ENCODE measurements at places on chromosomes 12 and 14.

DNA sequence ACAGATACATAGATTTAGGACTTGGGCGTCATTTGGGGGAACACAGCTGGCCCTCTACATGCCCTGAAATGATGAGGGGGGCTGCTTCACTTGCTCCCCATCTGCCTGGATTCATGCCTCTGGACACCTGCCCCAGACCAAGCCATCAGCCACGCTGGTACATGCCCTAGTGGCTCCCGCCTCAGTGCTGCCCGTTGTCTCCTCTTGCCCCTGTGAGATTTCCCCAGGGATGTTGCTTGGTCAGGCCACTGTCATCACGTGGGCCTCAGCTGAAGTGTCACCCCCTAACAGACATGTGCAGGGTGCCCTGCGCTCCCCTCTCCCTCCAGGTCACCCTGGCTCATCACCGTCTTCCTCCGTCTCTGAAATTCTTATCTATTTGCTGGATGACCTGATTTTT, 157.5 kb downstream of the PIWIL1 start:
- no peak for DNase-seq

DNA sequence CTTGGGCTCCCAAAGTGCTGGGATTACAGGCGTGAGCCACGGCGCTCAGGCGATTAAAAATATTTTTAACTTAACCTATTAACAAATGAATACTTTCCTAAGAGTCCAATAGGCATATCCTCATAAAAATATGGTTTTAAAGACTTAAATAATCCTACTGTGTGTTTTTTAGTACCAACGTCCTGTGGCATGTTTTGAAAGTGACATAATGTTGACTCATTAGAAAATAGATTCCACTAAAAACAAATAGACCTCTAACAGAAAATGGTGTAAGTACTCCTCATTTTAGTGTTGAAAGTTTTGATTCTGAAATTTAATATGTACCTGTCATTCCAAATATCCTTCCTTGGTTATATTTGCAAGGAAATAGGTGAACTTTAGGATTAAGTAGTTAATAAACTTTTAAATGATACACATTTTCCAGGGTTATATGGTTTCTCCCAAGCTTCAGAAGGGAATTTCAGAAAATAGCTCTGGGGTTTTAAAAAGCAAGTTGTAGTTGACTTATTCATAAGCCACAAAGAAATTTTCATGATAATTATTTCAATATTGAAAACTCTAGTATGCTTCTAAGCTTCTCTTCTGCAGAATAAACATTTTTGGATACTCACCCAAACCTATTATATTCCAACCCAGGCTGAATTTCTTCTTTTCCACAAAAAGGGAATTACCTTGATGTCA, 12.1 kb upstream of the LUM start:
- no peak for DNase-seq

- DNase-seq, result no peak
Observed at GRCh38 chr12:28059220-28059619, 86.7 kb upstream of the PTHLH start.

DNA sequence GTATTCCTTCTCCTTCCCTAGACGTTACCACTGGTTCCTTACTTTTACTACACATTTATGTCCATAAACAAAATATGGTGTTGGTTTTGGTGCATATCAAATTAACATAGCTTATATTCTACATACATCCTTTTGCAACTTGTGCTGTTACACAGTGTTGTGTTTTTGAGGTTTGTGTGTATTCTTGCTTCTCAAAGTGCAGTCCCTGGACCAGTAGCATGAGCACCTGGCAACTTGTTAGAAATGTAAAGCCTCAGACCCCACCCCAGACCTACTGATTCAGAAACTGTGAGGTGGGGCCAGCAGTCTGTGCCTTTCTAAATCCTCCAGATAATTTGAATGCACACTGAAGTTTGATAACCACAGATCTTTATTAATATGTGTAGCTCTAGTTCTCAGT, 65.9 kb downstream of the RNFT2 start:
- no peak for DNase-seq
